GM23248 (cell line): ENCODE measurements at places on chromosomes 2 and 18. TPM values are rescaled to one million over a fixed set of nuclear protein-coding genes. Genes with fewer than 3 reads are reported as not detected.

GRCh38 chr2:30565851-30566358 lies 118.9 kb downstream of the LCLAT1 start:
- peak overlapping the region; percentile 45 for H3K27ac ChIP-seq
- H3K36me3 ChIP-seq: peaks cover 4% of the 10 kb centered on the region; the same call in 1 of the 2 replicates
- H3K4me1 ChIP-seq: peaks cover 15% of the 10 kb centered on the region
- no peaks in the 10 kb centered on the region for H3K27me3 ChIP-seq

The BMP10 gene
- not detected in 2 replicates for polyA plus RNA-seq

DNA sequence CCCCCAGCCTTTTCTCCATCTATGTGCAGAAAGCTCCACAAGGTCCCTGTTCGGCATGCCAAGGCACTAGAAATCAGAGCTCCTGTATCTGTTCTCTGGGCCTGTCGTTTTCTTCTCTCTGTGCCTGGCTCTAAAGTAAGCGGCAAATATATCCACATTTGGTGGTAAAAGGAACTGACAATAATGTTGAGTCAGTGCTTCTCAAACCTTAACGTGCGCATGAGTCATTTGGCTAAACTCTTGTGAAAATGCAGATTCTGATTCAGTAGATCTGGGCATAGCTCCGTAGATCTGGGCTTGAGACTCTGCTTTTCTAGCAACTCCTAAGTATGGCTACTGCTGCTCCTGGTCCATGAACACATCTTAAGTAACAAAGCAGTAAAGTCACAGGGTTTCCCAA lies 16.5 kb upstream of the ACSL3 start:
- peaks cover 19% of the 10 kb centered on the region for H3K4me1 ChIP-seq
- H3K36me3 ChIP-seq: no peaks in the 10 kb centered on the region
- peak overlapping the region; percentile 35; the same call in 1 of the 2 replicates for H3K4me3 ChIP-seq
- DNase-seq: peak; percentile 97
- H3K27ac ChIP-seq: peak overlapping the region; percentile 82

The REG3A gene
- not detected in 2 replicates for polyA plus RNA-seq

The UGT1A7 gene
- polyA plus RNA-seq: not detected in 2 replicates
